Right hindlimb (tissue), 1 donor: ENCODE measurements at places on chromosomes 5 and 9.

- no peak for DNase-seq
These were observed 4.0 kb upstream of the PRRC1 start for GRCh38 chr5:127513408-127513970.

GRCh38 chr9:136882109-136882946, 4.0 kb upstream of the TRAF2 start:
- DNase-seq: no peak

DNA sequence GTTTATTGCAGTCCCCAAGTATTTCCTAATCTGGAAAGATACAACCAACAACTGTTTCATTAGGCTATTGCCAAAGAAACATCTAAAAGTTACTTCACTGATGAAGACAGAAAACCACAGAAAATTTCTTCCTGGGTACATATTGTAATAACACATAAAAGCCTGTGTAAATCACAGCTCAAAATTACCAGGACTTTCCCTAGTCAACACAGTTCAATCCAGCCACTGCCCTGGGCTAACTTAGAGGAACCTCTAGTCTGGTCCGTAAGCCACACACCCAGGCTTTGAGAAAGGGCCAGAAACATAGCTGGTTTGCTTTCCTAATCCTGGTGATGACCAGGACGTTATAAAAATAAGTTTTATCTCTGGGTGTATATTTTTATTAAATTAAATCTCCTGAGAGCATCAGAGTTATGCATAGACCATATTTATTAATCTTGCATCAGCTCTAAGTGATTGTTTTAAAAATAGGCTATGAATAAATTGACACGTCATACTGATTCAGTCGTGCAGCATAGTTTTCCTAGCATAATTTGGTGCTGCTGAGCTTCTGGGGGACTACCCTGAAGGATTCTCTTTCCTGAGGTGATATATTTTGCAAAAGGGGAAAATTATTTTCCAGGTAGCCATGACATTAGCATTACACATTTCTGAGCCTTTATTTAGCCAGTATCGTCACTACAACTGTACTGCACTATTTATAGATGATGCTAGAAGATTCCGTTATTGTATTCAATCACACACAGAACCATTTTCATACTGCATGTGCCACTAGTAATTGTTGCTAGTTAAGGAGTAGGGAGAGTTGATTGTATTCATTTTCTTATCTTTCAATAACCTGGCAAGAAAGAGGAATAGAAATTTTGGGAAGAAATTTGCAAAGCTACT, 12.6 kb upstream of the MUSK start:
- DNase-seq: no peak

DNA sequence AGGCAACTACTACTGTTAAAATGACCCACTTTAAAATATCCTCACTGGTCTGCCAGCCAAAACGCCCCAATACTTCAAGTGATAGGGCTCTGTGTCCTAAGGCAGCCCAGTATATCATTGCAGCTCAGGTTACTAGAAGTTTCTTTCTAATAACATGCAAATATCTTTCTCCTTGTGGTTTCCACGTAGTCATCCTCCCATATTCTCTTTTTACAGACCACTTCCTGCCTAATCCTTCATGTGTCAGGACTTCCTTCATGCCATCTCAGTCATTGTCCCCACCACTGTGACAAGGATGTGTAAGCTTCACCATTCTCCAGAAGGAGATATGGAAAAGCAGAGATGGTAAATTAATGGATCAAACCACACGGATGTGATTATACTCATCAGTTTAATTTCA, 813.7 kb downstream of the MAT2B start:
- no peak for DNase-seq
